Kidney tubule cell (primary cell): ENCODE measurements at places on chromosomes 3 and 15.

GRCh38 chr3:48642605-48643004, 7.3 kb upstream of the SLC26A6 start:
- no peak for DNase-seq

GRCh38 chr3:174477491-174477890, 381.6 kb upstream of the NAALADL2 start:
- no peak for DNase-seq

- no peak for DNase-seq
Measured at GRCh38 chr3:62553811-62554210, 180.5 kb upstream of the FEZF2 start.

GRCh38 chr3:144109944-144110343, 138.3 kb downstream of the DIPK2A start:
- no peak for DNase-seq

- DNase-seq, result no peak
Measured at GRCh38 chr15:90730290-90730689, 13.1 kb downstream of the BLM start.

- no peak for DNase-seq
Measured at GRCh38 chr15:64753480-64754185, 21.8 kb downstream of the RBPMS2 start.

GRCh38 chr3:151230646-151231045, 27.6 kb upstream of the GPR171 start:
- DNase-seq, result no peak

GRCh38 chr3:122794779-122795673, at the start of gene SLC49A4:
TSS of gene SLC49A4 (plus strand) at chr3:122795069. CDS start at chr3:122795193, 124 bp downstream.
- DNase-seq, result peak; percentile 91

DNA sequence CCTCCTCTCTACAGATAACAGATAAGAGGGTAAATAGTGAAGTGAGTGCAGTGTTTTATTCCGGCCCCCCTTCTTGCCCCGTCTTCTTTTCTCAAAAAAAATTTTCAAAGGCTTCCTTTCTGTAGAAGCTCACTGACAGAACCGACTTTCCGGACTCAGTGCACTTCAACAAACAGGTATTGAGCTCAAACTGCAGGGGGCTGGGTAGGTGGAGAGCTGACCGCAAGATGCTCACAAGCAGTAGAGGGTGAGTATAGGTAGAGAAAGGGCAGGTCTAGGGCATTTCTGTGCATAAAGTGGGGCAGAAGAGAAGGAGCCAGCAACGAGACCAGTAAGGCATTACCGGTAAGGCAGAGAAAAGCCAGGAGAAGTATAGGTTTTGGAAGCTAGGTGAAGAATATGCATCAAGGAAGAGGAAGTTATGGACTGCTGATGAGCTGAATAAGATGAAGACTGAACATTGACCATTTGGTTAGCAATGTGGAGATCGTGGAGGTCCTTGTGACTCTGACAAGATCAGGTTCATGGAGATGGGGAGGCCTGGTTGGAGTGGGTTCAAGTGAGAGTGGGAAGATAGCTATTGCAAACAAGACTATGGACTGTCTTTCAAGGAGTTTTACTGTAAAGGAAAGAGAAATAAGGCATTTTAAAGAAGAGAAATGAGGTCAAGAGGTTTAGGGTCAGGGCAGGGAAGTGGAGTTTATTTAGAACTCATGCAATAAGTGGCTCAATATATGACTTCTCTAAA, 97.4 kb downstream of the ST6GAL1 start:
- no peak for DNase-seq

- peak; percentile 70 for DNase-seq
Measured at GRCh38 chr15:90212221-90213098, 11.3 kb downstream of the SEMA4B start.

- DNase-seq, result no peak
Measured at GRCh38 chr3:38600551-38600950, 48.9 kb downstream of the SCN5A start.

DNA sequence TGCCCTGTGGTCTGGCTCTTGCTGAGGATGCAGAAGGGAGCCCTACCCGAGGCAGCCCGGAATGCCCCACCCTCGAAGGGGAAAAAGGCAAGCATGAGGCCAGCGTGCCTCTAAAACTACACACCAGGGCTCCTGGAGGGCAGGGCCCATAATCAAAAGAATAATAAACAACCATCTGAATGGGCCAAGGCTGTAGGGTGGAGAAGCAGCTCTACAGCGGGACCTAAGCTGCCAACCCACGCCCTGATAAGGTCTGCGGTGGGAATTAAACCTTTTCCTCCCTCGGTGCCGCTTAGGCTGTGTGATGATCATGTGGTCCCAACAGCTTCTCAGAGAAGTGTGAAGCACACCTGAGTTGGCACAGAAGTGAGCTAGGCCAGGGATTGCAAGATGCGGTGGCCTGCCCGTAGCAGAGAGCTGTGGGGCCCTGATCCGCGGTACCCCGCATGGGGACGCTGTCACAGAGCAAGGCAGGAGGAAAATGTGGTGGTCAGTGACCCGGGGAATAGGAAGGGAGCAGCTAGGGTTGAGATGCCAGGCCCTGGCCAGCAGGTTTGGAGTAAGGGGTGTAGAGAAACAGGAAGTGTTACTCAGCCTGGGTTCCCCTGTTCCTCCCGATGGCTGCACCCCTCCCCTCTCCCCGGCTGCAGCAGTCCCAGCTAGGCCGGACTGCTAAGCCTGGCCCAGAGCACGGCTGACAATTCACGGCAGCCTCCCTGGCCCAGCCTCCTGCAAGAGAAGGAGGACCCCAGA, 1.1 kb upstream of the C15orf62 start:
- no peak for DNase-seq

- DNase-seq, result no peak
Measured at GRCh38 chr3:39103324-39103693, 4.1 kb downstream of the GORASP1 start.

DNA sequence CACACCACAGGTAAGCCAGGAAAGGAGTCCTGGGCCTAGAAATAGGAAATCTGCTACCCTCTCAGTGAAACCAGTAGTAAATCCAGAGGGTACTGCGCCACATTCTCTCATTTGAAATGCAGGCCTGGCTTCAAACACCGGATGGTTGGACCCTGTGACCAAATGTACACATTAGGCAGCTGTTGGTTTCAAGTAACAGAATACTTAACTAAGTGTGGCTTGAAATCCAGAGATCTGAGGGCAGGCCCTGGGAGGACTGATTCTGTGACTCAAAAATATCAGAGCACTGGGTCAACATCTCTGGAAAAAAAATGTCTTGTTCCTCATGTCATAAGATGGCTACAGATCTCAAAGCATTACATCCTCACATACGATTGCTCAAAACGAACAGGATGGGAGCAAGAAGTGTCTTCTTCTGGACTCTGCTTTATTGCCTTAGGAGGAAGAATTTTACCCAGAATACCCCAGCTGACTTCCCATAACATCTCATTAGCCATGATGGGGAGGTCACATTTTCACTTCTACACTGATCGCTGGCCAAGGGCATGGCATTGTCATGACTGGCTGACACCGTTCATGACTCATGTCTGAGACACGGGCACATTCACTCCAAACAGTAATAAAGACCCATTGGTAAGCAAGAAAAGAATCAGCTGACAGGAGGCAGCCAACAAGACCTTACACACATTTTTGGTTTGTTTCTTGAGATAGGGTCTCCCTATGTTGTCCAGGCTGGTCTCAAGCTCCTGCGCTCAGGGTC, 166.0 kb downstream of the ARRDC4 start:
- DNase-seq, result peak; percentile 73

DNA sequence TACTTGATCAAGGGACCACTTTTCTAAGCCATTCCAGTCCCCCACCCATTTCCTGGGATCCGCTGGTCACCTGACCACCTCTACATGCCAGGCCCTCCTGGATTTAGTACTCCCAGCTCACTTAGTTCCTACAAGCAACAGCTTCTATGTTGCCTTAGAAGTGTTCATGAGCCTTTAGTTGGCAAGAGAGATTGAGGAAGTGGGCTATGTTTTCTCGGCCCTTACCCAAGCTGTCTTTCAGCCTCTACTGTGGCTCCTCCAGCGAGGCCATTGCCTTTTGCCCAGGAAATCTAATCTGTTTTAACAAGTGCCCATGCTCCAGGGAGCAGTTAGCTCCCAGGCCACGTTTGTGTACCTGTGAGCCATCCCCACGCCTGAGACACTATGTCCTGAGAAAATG, 4.5 kb upstream of the PRKAR2A start:
- no peak for DNase-seq

DNA sequence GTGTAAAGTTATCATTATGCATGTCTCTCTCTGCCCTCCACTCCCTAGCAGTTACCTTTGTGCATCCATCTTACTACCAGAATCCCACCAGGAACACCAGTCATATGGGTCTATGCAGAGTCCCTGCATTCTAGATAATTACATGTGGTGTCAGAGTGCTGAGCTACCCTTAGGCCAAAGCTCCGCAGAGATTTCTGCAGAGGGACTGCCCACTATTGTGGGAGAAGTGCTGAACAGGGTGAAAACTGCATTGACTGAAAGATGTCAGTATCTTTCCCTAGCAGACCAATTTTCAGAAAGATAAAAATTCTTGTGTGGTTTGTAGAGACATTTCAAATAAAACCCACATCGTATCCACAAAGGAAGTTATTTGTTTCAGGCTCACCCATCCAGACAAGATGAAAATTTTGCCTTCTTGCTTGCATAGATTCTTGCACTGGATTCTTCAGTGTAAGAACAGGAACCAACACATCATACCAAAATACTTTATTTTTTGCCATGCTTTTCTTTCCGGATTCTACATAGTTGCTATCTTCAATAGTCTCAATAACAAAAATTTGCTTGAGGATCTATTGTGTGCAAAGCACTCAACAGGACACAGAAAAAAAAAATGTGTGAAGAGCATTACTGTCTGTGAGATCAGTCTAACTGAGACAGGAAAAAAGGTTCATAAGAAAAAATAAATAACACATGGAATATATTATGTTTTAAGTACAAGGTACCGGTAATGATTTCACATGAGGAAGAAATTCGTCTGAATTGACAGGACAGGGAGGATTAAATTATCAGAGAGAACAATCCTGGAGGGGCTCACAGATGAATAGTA, 32.0 kb upstream of the CCDC80 start:
- no peak for DNase-seq

- DNase-seq, result no peak
Measured at GRCh38 chr3:65483011-65483410, 555.7 kb downstream of the MAGI1 start.

DNA sequence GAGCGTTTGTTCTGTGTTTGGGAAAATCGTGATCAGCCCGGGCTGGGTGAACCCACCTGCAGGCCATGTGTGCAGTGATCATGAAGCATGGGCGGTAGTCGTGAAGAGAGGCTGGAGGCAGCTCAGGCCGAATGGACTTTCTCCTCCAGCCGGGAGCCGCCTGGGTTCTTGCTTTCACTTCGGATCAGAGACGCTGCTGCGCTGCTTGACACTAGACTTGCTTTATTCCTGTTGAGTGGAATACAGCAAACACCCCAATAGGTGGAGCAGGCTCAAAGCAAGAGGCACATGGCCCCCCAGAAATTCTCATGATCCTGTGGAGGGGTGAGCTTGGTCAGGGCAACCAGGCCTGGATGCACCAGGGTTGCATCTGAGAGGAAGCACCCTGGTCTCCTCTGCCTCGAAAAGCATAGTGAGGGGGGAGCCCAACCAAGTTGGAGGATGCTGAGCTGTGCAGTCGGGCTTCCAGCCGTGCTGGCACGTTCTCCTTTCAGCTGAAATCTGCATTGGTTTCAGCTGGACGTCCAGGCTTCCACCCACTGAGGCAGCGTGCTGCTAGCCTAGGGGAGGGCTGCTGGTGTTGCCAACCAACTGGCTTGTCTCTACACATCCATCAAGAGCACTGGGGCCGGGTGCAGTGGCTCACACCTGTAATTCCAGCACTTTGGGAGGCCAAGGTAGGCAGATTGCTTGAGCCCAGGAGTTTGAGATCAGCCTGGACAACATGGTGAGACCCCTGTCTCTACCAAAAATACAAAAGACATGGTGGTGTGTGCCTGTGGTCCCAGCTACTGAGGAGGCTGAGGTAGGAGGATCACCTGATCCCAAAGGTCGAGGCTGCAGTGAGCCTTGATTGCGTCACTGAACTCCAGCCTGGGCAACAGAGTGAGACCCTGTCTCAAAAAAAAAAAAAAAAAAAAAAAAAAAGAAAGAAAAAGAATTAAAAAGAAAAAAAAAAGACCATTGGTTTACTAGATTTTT, 2.8 kb upstream of the NRROS start:
- DNase-seq, result no peak

GRCh38 chr15:100763835-100764750, 115.5 kb upstream of the ALDH1A3 start:
- no peak for DNase-seq

- DNase-seq, result peak; percentile 7
Measured at GRCh38 chr15:78461171-78461888, 23.3 kb downstream of the IREB2 start.
